ENCODE measurements at places on chromosomes 13 and 19.

DNA sequence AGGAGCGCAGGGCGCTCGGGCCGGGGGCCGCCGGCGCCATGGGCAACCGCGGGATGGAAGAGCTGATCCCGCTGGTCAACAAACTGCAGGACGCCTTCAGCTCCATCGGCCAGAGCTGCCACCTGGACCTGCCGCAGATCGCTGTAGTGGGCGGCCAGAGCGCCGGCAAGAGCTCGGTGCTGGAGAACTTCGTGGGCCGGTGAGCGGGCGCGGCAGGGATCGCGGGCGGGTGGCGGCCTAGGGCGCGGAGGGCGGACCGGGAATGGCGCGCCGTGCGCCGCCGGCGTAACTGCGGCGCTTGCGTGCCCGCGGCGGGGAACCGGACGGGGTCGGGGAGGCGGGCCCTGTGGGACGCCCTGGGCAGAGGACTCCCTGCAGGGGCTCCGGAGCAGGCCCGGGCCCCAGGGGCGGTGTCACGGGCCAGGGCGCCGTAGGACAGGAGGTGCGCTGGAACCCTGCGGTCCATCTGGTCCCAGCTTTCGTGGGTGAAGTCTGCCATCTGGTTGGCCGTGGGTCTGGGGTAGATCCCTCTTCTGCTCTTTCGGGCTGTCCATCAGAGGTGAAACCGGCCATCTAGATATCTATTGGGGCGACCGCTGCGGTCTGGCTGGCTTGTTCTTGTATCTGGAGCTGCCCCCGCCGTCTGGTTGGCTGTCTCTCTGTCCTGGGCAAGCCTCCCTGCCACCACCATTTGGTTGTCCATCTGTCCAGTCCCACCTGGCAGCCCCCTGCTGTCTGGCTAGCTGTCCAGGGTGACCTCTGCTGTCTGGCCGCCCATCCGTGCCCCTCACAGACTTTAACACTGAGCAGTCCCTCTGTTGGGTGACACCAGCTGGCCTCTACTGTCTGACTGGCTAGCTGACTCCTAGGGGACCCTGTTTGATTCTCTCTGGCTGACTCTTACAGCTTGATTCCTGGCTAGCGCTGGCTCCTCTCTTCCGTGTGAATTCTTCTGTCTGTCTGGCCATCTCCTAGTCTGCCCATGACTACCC lies 622 bp downstream of the DNM2 start:
- peak; percentile 44 for DNase-seq

DNA sequence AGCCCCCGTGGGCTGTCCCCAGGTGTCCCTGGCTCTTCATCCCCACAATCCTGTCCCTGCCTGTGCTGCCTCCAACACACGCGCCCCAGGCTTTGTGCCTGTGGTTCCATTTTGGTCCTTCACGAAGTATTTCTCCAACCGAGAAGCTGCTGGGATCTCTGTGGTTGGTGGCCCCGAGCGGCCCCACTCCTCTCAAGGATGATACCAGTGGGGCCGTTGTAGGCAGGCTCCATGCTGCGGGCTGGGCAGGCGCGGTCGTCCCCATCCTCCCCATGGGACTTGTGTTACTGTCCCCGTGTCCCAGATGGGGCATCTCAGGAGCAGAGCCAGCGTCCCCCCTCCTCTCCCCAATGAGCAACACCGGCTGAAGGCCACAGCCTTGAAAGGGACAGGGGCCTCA lies 3.7 kb upstream of the ZNF554 start:
- no peak for DNase-seq

- no peak for DNase-seq
These were observed 35.6 kb upstream of the TFDP1 start for GRCh38 chr13:113548778-113549621.

GRCh38 chr19:55646889-55647731 lies 902 bp upstream of the CCDC106 start:
- DNase-seq: no peak

DNA sequence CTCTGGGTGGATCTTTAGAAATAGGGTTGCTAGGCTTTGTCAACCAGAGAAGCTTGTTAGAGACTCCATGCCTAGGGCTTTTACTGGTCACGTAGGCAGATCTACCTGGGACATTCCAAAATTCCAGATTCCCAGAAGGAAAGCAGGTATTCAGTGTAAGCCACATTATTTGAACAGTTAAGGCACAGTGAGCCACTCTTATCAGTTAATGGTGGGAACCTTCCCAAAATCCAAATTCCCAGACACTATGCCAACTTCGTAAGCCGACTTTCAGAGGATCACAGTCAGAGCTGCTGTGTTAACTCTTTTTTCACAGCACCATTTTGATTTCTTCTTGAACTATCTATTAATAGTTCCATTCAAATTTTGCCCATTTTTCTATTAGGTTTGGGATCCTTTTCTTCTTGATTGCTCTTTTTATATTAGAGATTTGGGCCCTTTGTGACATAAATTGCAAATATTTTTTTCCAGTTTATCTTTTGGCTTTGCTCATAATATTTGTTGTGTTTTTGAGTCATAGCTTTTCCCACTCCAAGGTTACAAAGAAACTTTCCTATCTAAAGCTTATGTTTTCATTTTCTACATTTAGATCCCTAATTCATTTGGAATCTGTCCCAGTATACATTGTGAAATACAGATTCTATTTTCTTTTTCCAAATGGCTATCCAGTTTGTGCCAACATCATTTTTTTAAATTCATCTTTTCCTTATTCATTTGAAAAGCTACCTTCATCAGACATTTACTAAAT lies 77.3 kb downstream of the DHRS12 start:
- no peak for DNase-seq

- DNase-seq: no peak
These were observed 173.2 kb downstream of the KDM4B start for GRCh38 chr19:5141850-5142724.

- DNase-seq: no peak
These were observed at the start of gene IQCN for GRCh38 chr19:18274219-18274780. TSS of gene IQCN (minus strand) at chr19:18274452. CDS start at chr19:18269478, 4,974 bp downstream.

- no peak for DNase-seq
These were observed 61.8 kb upstream of the KCTD15 start for GRCh38 chr19:33734913-33735312.

DNA sequence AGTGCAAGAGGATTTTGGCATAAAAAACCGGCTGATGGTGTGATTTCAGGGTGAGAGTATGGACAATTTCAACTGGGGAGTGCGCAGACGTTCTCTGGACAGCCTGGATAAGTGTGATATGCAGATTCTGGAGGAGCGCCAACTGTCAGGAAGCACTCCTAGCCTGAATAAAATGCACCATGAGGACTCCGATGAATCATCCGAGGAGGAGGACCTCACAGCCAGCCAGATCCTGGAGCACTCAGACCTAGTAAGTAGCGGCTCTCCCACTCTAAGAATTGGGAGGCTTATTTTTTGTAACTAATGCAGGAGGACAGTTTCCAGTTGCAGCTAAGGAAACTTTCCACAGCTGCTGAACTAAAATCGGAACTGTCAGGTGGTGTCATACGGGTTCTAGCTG lies 53.6 kb downstream of the ZAR1L start:
- DNase-seq: no peak

GRCh38 chr13:34751044-34751443 lies 191.0 kb upstream of the NBEA start:
- no peak for DNase-seq
